ENCODE measurements at places on chromosomes 2 and 18.

- no peak for DNase-seq
Measured at GRCh38 chr2:203687165-203687564, 19.3 kb upstream of the CD28 start.

DNA sequence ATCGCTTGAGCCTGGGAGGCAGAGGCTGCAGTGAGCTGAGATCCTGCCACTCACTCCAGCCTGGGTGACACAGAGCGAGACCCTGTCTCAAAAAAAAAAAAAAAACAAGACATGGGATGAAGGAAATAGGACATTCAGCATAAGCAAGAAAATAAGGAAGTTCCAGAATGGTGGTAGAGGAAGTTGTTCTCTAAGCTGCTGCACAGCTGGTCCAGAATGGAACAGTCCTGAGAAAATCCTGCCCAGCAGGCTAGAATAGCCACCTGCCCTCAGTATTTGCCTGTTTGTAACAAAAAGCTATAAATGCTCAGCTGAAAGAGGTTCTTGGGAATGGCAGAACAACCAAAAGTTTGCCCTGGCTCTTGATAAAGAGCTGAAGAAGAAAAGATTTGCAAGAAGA is 11.1 kb upstream of the MAPRE3 start:
- no peak for DNase-seq

DNA sequence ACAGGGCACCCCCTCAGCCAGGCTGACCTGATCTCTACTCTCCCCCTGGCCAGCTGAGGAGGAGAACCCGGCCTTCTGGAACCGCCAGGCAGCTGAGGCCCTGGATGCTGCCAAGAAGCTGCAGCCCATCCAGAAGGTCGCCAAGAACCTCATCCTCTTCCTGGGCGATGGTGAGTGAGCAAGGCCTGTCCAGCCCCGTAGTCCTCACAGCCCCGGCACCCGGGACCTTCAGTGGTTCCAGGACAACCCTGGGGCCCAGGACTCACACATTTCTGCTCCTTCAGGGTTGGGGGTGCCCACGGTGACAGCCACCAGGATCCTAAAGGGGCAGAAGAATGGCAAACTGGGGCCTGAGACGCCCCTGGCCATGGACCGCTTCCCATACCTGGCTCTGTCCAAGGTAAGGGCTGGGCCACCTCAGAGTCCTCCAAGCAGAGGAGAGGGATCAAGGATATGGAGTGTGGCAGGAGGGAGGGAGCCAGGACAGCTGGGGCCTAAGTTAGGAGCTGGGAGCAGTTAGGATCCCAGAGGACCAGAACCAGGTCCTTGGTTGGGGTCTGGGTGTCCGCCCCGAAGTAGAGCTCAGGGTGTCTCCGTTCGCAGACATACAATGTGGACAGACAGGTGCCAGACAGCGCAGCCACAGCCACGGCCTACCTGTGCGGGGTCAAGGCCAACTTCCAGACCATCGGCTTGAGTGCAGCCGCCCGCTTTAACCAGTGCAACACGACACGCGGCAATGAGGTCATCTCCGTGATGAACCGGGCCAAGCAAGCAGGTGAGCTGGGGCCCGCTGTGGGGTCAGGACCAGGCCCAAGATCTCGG is 555 bp downstream of the ALPI start:
- no peak for DNase-seq

DNA sequence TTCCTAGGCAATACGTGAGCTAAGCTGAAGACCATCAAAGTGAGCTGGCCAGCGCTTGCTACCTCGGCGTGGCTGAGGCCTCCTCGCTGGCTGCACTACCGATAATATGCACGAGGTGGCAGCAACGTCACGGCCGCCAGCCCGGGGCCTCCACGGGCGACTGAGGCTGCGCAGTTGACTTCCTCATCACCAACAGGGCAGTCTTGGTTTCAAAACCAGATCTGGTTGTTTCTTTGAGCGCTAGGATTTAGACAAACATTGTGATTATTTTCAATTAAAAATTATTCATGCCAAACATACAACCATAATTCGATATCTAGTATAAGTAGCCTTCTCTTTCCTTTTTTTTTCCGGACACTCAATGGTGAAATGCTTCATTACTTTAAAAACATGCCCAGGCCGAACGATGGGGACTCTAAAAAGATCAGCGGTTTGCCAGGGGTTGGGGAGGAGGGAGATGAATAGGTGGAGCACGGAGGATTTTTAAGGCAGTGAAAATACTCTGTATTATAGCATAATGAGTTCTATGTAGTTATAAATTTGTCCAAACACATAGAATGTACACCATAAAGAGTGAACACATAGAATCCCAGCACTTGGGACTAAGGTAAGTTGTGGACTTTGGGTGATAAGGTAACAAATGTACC is 52.0 kb downstream of the CYBRD1 start:
- DNase-seq, result no peak
